ENCODE measurements at places on chromosomes 6 and 20.

DNA sequence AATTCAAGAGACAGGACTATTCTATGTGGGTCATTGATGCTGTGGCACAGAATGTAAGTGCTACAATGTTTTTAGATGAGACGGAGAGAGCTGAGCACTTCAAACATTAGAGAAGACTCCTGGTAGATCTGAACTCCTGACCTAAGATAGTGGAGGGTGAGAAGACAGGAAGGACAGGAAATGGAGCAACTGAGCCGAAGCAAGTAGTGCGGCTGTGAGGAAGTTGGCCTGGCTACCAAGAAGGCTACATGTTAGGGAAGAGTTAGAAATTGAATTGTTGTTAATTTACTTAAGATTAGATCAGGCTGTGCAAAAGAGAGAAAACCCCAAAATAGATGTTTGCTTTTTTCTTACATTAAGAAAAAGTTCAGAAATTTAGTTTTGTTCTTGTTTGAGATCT is 14.4 kb upstream of the MLIP start:
- DNase-seq: no peak

GRCh38 chr6:161076181-161076677 is 84.7 kb downstream of the MAP3K4 start:
- DNase-seq: no peak

DNA sequence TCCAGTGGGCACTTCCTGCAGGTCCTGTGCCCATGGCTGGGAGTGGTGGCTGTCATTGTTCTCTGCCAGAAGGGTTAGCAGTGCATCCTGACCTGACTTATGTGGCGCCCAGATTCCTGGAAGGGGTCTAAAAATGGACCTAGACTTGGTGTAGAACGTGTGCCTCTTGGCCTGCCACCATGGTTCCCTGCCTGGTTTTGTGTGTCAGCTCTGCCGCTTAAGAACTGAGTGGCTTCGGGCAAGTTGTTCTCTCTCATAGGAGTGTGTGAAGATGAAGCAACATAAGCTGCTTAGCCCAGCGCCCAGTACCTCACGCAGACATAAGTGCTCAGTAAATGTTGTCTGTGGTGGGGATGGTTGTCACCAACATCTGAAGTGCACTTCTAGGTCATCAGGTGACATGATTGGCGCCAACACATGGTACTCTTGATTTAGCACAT is 52.1 kb downstream of the PTPN1 start:
- no peak for DNase-seq

DNA sequence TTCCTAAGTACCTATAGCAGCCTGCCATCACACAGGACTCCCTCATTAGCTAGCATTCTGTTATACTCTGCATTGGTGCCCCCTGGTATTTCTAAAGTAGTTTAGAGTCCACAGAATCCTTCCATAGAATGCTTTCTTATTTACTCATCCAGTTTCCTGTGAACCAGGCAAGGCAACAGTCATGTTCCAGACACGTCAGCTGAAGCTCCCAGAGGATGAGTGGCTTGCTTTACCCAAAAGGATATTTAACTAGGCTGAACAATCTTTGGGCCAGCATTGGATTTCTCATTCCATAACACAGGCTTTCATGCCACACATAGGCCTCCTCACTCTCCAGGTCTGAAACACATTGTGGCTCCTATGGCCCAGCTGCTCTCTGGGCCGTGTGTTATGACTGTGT is 203.8 kb upstream of the MAP3K7 start:
- DNase-seq: no peak

DNA sequence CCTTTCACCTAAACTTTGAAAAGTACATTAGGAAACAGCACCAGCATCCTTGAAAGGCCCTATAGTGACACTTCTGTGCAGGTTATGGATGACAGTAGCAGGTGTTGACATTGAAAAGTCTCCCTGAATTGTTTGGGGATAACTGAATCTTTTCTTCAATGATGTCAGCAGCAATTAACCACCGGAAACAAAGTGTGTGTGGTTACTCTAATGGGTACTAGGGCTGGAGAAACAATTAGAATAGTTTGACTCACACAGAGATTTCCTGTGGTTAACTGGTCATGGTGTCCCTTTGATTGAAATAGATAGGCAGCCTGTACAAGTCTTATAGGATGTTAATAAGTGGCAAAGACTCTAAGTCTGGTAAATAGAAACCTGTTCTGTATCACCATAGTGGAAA is 189.1 kb downstream of the TBX18 start:
- DNase-seq: no peak

- no peak for DNase-seq
Observed at GRCh38 chr6:73413102-73413501, 18.5 kb downstream of the DDX43 start.

GRCh38 chr6:156953479-156954146 is 176.4 kb downstream of the ARID1B start:
- no peak for DNase-seq

DNA sequence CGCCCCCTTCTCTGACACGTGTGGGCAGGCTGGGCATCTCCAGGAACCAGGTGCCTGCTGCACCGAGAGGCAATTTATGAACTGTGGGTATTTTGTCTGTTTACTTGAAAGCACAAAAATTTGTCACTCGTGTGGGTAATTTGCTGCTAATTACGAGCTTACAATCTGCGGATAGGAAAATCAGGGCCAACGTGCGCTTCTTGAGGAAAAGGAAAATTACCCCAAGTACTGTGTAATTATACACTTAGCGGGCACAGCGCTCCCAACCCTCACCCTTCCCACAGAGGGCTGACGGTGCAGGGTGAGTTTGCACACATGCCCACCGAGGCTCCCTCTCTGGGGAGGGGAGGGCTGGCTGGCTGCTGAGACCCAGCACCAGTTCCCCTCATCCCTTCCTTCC is 25.3 kb upstream of the MDGA1 start:
- no peak for DNase-seq

- no peak for DNase-seq
Observed at GRCh38 chr6:23282252-23283021, 713.1 kb downstream of the HDGFL1 start.
